ENCODE measurements at places on chromosomes 5 and 9.

GRCh38 chr9:6887051-6887450 lies 129.3 kb downstream of the KDM4C start:
- no peak for DNase-seq

- DNase-seq = no peak
Measured at GRCh38 chr5:168177831-168178450, 113.5 kb upstream of the WWC1 start.

DNA sequence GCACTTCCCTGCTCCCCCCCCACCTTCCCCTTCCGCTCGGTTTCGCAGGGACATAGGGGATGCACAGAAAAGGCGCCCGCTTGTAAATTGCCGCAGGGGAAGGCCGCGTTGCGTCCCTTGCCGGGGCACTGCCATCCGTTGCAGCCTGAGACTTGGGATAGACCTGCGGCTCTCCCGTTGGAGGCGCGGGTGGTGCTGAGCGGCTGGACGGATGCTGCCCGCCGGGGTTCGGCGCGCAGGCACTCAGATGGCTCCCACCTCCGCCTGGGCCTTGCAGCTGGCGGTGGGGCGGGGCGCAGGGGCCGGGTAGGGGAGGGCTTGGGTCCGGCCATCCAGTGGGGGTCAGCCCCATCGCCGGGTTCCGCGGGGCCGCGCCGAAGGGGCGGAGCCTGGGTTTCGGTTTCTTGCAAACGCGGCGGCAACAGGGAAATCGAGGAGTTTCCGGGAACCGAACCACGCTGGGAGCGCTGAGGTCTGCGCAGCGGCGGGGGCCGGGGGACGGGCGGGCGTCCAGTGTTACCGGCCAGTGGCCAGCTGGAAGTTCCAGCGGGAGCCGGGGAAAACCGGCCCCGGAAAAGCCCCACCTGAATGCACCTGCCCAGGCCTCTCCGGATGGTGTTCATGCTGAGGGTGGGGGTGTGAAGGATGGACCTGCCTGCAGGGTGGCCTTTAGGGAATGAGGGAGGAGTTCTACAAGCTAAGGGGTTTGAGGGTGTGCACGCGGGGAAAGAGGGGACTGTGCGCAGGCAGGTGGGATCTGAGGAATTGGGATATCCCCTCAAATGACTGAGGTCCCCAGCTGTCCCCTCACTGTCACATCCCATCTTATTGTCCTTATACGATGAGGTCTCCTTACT lies 6.3 kb upstream of the IRF1 start:
- DNase-seq = no peak

DNA sequence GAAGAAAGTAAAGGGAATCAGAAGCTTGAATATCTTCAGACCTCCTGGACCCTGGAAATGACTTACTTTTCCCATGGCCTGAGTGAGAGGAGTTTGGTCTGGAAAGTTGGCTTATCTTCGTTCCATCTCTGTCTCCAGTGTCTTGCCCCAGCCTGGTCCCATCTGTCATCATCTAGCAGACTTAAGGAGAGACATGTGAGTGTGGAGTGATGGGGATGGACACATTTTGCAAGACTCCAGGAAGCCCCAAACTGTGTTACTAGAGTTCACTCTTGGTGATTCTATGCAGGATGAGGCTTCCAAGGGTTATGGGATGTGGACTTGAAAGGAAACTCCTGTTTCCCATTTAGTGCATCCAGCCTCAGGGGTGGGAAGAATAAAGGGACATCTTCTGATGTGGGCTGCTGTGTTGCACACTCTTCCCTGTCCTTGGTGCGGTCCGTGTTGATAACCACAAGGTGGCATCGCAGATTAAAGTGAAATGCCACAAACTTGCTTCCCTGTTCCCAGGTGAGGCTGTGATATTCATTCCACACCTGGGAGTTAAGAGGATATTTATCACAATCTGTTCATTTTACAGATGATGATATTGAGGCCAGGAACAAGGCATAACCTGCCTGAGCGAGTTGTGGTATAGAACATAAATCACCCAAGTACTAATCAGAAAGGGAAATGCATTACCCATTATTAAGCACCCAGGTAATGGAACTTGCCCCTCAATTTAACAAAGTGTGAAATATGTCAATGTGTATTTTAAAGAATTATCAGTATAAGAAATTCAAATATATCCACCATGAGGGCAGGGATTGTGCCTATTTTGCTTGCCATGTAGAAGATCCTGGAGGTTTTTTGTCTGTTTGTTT lies 269.9 kb upstream of the PAPPA start:
- DNase-seq = no peak

DNA sequence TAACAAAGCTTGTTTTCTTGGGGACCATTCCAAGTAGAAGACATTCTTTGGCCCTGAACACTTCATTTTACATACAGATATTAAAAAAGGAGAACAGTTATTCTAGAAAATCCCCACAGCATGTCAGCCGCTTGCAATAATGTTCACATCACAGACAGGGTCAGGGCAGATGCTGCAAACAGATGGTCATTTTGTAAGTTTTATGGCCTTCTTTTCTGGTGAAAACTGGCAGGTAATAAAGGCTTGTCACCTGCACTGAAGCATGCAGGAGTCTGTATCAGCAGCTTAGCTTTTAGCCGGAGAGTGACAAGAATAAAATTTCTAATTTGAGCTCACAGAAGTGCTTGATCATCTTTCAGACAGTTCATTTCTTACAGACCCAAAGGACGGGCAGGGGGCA lies 220.9 kb upstream of the DAP start:
- DNase-seq = no peak

DNA sequence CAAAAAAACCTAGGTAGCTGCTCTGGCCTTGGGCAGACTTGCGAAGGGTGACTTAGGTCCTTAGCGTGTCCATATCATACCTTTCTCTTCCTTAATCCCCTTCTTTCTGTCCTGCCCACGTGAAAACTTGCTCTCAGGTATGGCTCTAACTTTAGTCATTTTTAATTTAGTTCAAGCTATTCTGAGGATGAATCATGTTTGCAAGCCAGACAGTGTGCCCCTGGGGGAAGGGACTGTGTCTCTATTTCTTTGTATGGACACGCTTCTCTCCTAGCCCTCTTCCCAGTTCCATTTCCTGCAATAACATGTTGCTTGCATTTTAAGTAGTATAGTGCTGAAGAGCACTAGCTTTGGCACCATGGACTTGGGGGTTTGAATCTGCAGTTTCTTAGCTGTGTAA lies 120.6 kb downstream of the PTTG1 start:
- no peak for DNase-seq

All from stimulated activated CD4-positive, alpha-beta T cell treated with anti-CD3 and anti-CD28 coated beads, Interleukin-1b, Interleukin-23, amount 100 ng/mL, for 1 hour (primary cell).